Articular chondrocyte of knee joint (primary cell): ENCODE measurements at places on chromosomes 3 and 15. TPM values are rescaled to one million over a fixed set of nuclear protein-coding genes. Genes with fewer than 3 reads are reported as not detected.

SLC12A1 gene
- total RNA-seq = not detected in 2 replicates

TERC gene
- total RNA-seq = 119 and 220 TPM in 2 replicates

C3orf22 gene
- not detected in 2 replicates for total RNA-seq

CLEC3B gene
- total RNA-seq = 44.4 and 95.3 TPM in 2 replicates

CCR9 gene
- not detected in 2 replicates for total RNA-seq

NR2E3 gene
- not detected in 2 replicates for total RNA-seq

VWA5B2 gene
- total RNA-seq = not detected in 2 replicates

CSPG4 gene
- total RNA-seq = 144 and 158 TPM in 2 replicates

GOLGA6D gene
- total RNA-seq = not detected in 2 replicates

RBMS3 gene
- 123 and 125 TPM in 2 replicates for total RNA-seq

FANCD2OS gene
- not detected in 2 replicates for total RNA-seq

UROC1 gene
- total RNA-seq = not detected in 2 replicates

IREB2 gene
- total RNA-seq = 27.9 and 36.1 TPM in 2 replicates

SSUH2 gene
- 0.11 TPM in 1 of 2 replicates, not detected in the other for total RNA-seq

STRIT1 gene
- total RNA-seq = not detected in 2 replicates

GP5 gene
- under 0.01 and 0.13 TPM in 2 replicates for total RNA-seq
